Suprapubic skin (tissue), 4 donors: ENCODE measurements at places on chromosomes 3 and 15. TPM values are rescaled to one million over a fixed set of nuclear protein-coding genes. Genes with fewer than 3 reads are reported as not detected.
A peak's percentile ranks its signal among the peaks of the same experiment; 100 is the strongest.

- no peak for DNase-seq
- H3K27me3 ChIP-seq: no peaks in the 10 kb centered on the region
Measured at GRCh38 chr15:75646944-75647364, 758 bp upstream of the SNX33 start.

Gene RAD51
- 2.2 TPM for total RNA-seq

Gene ESYT3
- 39.0 TPM for total RNA-seq

Gene GPR62
- total RNA-seq: not detected

Gene ABI3BP
- total RNA-seq: 29.7 TPM

DNA sequence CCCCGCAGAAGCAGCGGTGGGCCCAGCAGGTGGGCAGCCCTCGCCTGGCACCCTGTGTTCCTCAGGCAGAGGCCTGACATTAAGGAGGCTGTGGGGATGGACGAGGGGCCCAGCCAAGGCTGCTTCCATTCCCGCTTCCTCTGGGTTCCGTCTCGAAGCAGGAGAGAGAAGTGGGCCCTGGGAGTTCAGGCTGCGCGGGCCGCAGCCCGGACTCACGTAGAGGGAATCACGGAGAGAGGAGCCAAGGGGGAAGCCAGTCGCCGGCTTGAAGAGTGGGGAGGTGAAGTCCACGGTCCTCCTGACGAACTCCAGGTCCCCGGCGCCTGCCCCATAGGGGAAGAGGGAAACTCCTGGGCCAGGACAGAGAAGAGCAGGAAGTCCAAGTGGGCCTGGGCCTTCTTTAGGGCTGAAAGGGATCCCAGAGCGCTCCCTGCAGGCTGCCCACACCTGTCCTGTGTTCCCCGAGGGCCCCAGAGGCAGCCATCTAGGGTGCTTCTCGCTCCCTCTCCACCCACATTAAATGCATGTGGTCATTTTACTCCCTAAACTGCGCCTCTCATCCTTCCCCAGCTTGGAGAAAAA lies 37.7 kb downstream of the MUC4 start:
- no peak for DNase-seq
- no peak overlapping the region for H3K4me3 ChIP-seq
- H3K27me3 ChIP-seq: peaks cover 8% of the 10 kb centered on the region
- no peaks in the 10 kb centered on the region for H3K4me1 ChIP-seq

DNA sequence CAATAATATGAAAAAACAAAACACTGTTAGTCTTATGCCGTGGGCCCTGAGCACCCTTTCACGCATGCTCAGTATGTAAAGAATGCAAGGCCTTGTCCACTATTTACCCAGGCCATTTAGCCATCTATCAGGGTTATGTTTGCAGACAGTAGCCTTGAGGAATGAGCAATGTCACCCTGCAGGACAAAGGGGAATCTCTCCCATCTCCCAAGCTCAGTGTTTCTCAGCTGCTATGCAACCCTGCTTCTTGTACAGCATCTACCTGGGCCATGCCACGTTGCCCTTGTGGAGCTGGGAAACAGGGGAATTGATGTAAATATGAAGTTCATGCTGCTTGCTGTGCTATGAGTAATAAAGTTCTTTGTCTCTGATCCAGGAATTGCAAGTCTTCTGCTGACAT lies 51.5 kb upstream of the SLCO2A1 start:
- no peaks in the 10 kb centered on the region for H3K27me3 ChIP-seq
- no peak overlapping the region for H3K27ac ChIP-seq
- H3K4me3 ChIP-seq: no peak overlapping the region
- DNase-seq: no peak

- no peaks in the 10 kb centered on the region for H3K36me3 ChIP-seq
- H3K27ac ChIP-seq: no peak overlapping the region
- H3K4me1 ChIP-seq: no peaks in the 10 kb centered on the region
- H3K27me3 ChIP-seq: no peaks in the 10 kb centered on the region
- H3K4me3 ChIP-seq: no peak overlapping the region
Measured at GRCh38 chr3:141218162-141218835, 13.3 kb upstream of the PXYLP1 start.

GRCh38 chr3:196821806-196822355 lies 45.8 kb upstream of the SENP5 start:
- H3K4me1 ChIP-seq: no peaks in the 10 kb centered on the region
- H3K36me3 ChIP-seq: peaks cover 96% of the 10 kb centered on the region
- H3K27ac ChIP-seq: no peak overlapping the region
- no peak overlapping the region for H3K4me3 ChIP-seq

Gene TRH
- not detected for total RNA-seq

DNA sequence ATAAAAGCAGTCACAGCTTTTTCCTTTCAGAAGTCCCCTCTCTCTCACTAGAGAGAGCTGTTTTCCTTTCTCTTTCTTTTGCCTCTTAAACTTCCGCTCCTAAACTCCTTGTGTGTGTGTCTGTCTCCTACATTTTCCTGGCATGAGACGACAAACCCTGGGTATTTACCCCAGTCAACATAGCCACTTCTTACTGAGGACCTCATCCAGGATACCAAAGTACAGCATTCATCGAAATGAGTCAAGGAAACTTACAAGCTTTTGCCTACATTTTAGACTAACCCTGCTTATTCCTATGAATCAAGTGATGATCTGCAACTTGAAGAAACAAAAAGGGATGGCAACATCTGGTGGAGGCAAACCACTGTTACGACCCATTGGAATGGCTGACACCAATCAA lies 16.7 kb downstream of the PATL2 start:
- no peak overlapping the region for H3K27ac ChIP-seq
- no peaks in the 10 kb centered on the region for H3K4me1 ChIP-seq
- H3K27me3 ChIP-seq: no peaks in the 10 kb centered on the region
- no peak for DNase-seq
- H3K36me3 ChIP-seq: no peaks in the 10 kb centered on the region
- H3K4me3 ChIP-seq: no peak overlapping the region

DNA sequence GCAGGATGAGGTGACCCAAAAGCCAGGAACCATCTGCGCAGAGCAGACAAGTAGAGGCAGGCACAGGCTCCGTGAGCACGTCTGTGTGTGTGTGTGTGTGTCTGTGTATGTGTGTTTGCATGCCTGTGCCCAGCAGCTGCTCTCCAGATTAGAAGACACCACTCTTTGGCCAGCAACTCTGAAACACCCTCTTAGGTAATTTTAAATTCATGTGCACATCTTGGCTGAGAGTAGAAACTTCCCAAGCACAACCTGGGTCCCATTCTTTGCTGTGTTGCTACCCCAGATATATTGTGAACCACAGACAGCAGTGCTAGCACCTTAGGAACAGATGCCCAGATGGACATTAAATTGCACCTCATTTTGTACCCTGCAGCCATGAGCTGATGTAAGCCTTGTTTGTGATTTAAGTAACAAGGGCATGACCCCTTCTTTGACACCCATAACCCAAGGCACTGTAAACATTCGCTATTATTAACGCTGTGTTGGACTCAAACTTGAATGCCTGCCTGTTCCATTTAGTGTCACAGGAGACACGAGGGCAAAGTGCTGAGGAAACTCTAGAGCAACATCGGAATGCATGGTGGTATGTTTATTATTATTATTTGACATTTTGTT lies at the start of gene FILIP1L:
TSS of gene FILIP1L (minus strand) at position 89 of the 618 bp plus-strand sequence.
- H3K27me3 ChIP-seq: no peaks in the 10 kb centered on the region
- H3K4me3 ChIP-seq: no peak within 1 kb of the TSS
- H3K27ac ChIP-seq: peak within 1 kb of the TSS; percentile 67

Gene SERPINI2
- 1.8 TPM for total RNA-seq

Gene GRM2
- total RNA-seq: 4.6 TPM

DNA sequence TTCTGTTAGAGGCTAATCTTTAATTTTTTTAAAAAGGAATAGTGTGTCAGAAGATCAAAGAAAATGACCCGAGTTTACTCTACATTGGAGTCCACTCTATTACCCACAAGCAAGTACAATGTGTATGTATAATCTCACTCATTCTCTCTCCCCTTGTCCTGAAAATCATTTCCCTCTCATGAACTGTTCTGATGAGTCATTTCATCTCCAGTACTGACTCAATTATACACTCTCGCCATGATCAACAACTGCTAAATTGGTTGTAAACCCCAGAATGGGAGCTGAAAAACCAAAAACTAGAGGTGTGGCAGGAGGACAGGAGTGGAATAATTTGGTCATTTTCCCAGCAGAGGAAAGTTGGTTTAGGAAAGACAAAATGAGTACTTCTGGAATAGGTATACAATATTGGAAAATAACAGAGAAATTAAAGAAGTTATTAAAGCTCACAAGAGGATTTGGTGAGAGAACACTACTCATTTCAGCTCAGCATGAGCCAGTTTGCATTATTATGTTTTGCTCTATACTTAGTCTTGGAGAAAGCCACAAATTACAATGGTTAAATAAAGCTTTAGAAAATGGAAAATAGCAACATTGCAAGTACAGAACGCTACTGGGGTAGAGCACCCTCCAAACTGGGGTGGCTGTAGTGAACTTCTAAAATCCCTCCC lies 144.3 kb upstream of the PFN2 start:
- no peak overlapping the region for H3K4me3 ChIP-seq
- no peaks in the 10 kb centered on the region for H3K36me3 ChIP-seq
- DNase-seq: no peak
- no peak overlapping the region for H3K27ac ChIP-seq
- H3K27me3 ChIP-seq: no peaks in the 10 kb centered on the region

GRCh38 chr3:69329892-69330291 lies 56.0 kb downstream of the FRMD4B start:
- no peaks in the 10 kb centered on the region for H3K36me3 ChIP-seq
- H3K4me1 ChIP-seq: peaks cover 16% of the 10 kb centered on the region
- H3K27ac ChIP-seq: no peak overlapping the region
- H3K4me3 ChIP-seq: no peak overlapping the region
- H3K27me3 ChIP-seq: no peaks in the 10 kb centered on the region

- no peaks in the 10 kb centered on the region for H3K27me3 ChIP-seq
- H3K27ac ChIP-seq: no peak overlapping the region
- no peak for DNase-seq
- H3K36me3 ChIP-seq: peaks cover 21% of the 10 kb centered on the region
- H3K4me3 ChIP-seq: no peak overlapping the region
Measured at GRCh38 chr3:32484436-32484835, 18.2 kb downstream of the CMTM6 start.

GRCh38 chr3:56693750-56694149 lies 10.7 kb upstream of the TASOR start:
- H3K27me3 ChIP-seq: no peaks in the 10 kb centered on the region
- H3K4me1 ChIP-seq: no peaks in the 10 kb centered on the region
- H3K27ac ChIP-seq: no peak overlapping the region
- H3K36me3 ChIP-seq: no peaks in the 10 kb centered on the region
- DNase-seq: no peak

DNA sequence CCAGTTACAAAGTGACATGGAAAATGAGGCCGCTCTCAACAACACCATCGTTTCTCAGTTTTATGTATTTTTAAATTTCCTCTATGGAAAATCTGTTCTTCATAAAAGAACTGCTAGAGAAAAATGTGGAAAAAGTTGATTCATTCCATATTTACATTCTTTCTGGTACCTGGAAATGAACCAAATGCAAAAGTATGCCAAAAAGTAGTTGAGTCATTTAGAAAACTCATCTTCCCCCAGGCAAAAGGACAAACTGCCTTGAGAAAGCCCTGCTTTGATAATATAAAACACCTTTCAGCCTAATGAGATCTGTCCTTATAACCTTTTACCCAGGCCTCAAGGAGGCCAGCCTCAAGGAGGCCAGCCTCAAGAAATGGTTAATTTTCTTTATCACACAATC lies 283.0 kb upstream of the VEPH1 start:
- H3K27ac ChIP-seq: no peak overlapping the region
- no peak overlapping the region for H3K4me3 ChIP-seq
- no peaks in the 10 kb centered on the region for H3K27me3 ChIP-seq

Gene UCN2
- 10.1 TPM for total RNA-seq

- H3K27me3 ChIP-seq: no peaks in the 10 kb centered on the region
- no peaks in the 10 kb centered on the region for H3K4me1 ChIP-seq
- H3K4me3 ChIP-seq: no peak overlapping the region
- peaks cover 20% of the 10 kb centered on the region for H3K36me3 ChIP-seq
- H3K27ac ChIP-seq: no peak overlapping the region
Measured at GRCh38 chr3:129106866-129107565, 14.6 kb downstream of the RAB43 start.

DNA sequence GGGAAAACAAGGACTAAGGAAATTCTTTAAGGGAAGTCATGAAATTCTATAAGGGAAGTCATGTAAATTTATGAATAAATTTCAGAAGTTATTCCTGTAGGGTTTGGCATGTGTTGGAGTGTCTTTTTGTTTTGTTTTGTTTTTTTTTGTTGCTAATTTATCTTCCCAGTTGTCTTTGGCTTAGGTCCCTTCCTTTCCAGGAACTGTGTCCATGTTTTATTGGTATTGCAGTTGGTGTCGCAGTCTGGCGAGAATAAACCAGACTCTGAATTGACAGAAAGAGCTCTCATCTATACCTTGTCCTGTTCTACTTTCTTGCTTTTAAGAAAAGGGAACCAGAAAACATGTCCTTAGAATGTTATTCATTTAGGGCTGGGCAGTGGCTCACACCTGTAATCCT lies 57.6 kb downstream of the SGO1 start:
- H3K36me3 ChIP-seq: peaks cover 39% of the 10 kb centered on the region
- H3K27me3 ChIP-seq: no peaks in the 10 kb centered on the region
- DNase-seq: no peak
- H3K4me3 ChIP-seq: no peak overlapping the region
- H3K4me1 ChIP-seq: no peaks in the 10 kb centered on the region
- no peak overlapping the region for H3K27ac ChIP-seq

- no peaks in the 10 kb centered on the region for H3K36me3 ChIP-seq
- H3K4me1 ChIP-seq: no peaks in the 10 kb centered on the region
- no peak overlapping the region for H3K4me3 ChIP-seq
Measured at GRCh38 chr3:53695324-53695690, 150.9 kb downstream of the CHDH start.

Gene IMPG2
- total RNA-seq: 0.24 TPM

Gene CHDH
- 11.5 TPM for total RNA-seq

GRCh38 chr3:142213298-142213697 lies 12.1 kb downstream of the GK5 start:
- H3K4me1 ChIP-seq: peaks cover 6% of the 10 kb centered on the region
- no peak overlapping the region for H3K4me3 ChIP-seq
- H3K36me3 ChIP-seq: peaks cover 20% of the 10 kb centered on the region
- DNase-seq: no peak

DNA sequence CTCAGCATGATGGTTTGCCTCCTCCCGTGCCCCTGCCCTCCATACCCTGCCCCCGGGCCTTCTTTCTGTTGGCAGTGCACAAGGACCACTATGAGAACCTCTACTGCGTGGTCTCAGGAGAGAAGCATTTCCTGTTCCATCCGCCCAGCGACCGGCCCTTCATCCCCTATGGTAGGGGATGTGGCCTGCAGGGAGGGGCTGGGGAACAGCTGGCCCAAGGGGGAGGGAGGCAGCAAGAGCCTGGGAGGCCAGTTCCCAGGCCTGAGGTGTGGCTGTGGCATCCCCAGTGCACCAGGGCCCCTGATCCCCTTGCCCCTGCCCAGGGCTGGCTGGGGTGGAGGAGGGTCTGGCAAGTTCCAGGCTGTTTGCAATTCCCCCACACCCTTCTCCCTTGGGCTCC lies 2.6 kb upstream of the PLA2G4B start:
- DNase-seq: no peak
- no peaks in the 10 kb centered on the region for H3K27me3 ChIP-seq
- no peak overlapping the region for H3K4me3 ChIP-seq
- peaks cover 32% of the 10 kb centered on the region for H3K36me3 ChIP-seq
- H3K4me1 ChIP-seq: peaks cover 86% of the 10 kb centered on the region

Gene DISP2
- total RNA-seq: 0.04 TPM

- peaks cover 41% of the 10 kb centered on the region for H3K4me1 ChIP-seq
- no peak for DNase-seq
- peak overlapping the region; percentile 71 for H3K27ac ChIP-seq
- peaks cover 18% of the 10 kb centered on the region for H3K36me3 ChIP-seq
- peak overlapping the region; percentile 45 for H3K4me3 ChIP-seq
Measured at GRCh38 chr3:184583578-184584451, 22.2 kb downstream of the EPHB3 start.
